Renal cortex interstitium (tissue), 15 donors: ENCODE measurements at places on chromosomes 7 and 10. TPM values are rescaled to one million over a fixed set of nuclear protein-coding genes. Genes with fewer than 3 reads are reported as not detected.

FKBP6 gene
- polyA plus RNA-seq = 0.70 TPM

LZTS2 gene
- polyA plus RNA-seq = 70.8 TPM

- DNase-seq = no peak
These were observed 44.0 kb upstream of the ANK3 start for GRCh38 chr10:60433684-60434083.

SLIT1 gene
- 7.6 TPM for polyA plus RNA-seq

GRCh38 chr10:14262836-14263425 is 67.8 kb downstream of the FRMD4A start:
- DNase-seq = no peak

DNA sequence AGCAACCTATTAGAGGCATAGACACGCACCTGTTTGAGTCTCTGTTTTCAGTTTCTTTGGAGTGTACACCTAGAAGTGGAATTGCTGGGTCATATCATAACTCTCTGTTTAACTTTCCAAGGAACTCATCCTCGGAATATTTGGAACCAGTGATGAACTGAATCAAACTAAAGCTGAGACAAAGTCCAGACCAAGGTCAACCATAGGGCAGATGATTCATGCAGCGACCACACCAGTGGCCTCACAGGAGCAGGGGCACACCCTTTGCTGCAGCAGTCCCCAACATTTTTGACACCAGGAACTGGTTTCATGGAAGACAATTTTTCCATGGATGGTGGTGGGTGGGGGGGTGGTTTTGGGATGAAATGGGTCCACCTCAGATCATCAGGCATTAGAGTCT is 4.9 kb upstream of the OPTN start:
- no peak for DNase-seq

LIPK gene
- not detected for polyA plus RNA-seq
